ENCODE measurements at places on chromosomes 12 and 14.

DNA sequence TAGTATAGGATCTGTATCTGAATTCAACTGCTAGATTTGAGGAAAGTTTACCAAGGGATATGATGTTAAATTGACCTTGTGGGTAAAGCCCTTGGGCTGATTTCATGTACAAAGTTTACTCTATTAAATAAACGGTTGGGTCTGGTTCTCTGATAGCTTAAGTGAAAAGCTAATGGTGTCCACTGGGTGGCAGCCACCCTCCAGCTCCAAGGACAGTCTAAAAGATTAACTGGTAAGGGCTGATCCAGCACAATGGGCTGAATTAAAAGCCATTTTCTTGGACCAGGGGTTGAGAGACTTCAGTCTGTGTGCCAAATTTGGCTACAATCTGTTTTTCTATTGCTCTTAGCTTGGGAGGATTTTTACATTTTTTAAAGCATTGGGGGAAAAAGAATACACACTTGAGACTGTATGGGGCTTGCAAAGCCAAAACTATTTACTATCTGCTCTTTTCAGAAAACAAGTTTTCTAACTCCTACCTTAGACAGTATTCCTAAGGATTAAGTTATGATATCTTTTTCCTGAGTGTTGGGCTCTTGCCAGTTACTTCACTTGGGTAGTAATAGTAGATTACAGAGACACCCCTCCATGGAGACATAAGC lies 116.5 kb downstream of the GPHN start:
- peak; percentile 62 for DNase-seq

DNA sequence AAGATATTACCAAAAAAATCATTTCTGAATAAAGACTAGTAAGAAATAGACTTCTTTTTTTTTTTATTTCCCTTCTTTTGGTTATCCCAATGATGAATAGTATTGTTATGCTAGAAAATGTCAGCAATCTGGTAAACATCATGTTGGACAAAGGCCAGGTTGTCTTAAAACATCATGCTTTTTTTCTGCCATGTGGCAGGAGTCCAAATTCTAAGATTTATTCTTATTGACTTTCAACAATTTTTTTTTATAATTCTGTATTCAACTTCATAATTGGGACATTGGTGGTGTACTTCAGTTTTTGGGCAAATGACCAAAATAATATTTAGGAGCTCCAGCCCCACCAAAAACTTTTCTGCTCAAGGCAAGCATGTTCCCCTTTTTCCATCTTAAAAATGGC lies 10.5 kb downstream of the DCN start:
- peak; percentile 70 for DNase-seq

DNA sequence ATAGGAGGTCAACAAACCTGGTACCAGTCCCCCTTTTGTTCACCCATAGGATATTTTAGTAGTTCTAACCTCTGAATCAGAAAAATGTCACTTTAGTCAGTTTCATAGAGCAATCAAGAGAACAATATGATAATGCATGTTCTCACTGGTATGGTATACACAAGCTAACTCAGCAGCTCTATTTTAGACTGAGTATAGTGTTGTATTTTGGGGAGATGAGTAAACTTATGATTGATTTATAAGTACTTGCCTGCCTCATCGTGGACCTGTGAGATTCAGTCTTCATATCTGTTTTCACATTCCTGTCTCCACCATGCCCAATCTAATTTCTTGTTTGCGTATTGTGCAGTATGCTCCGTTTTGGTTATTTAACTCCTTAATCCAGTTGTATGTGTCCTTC lies 20.9 kb downstream of the COX16 start:
- DNase-seq: no peak

GRCh38 chr14:89650077-89650978 lies 233.3 kb upstream of the FOXN3 start:
- no peak for DNase-seq

DNA sequence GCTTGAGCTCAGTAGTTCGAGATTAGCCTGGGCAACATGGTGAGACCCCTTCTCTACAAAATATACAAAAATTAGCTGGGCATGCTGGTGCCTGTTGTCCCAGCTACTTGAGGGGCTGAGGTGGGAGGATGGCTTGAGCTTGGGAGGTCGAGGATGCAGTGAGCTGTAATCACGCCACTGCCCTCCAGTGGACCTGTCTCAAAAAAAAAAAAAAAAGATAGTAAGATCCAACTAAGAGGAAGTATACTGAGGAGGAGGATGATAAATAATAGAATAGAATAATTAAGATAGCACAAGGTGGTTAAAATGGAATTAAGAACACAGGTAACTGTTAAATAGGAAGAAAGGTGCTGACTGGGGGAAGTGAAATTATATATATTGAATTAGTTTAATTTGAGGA lies 37.0 kb upstream of the BAZ1A start:
- no peak for DNase-seq

DNA sequence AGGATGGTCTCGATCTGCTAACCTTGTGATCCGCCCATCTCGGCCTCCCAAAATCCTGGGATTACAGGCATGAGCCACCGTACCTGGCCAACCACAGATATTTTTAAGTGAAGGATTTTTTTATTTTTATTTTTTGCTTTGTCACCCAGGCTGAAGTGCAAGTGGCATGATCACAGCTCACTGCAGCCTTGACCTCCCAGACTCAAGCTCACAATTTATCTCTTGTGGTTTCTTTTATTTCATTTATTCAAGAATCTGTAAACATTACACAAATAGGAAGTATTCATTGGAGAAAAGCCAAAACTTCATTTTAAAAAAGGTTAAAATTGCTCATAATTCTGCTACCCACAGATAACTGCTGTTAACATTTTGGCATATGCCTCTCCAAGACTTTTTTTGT lies 13.3 kb downstream of the MOAP1 start:
- no peak for DNase-seq

GRCh38 chr12:52884526-52885293 lies 20.2 kb downstream of the KRT8 start:
- DNase-seq: peak; percentile 35

- no peak for DNase-seq
Measured at GRCh38 chr12:106903241-106903945, 52.3 kb upstream of the TMEM263 start.

DNA sequence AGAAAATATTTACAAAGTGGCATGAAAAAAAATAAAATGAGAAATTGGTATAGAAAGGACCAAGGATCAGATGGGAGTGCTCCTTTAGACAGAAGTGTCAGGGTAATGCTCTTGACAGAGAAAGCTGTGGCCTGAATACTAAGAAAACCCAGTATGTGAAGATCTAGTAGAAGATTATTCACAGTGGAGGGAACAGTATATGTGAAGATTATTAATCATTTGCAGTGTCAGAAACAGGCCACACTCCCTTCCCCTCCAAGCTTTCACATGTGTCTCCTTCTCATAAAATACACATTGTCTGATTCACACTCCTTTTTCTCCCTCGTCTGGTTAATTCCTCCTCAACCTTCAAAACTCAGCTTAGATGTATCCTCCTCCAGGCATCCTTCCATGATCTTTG lies 41.3 kb downstream of the CAPS2 start:
- DNase-seq: no peak

GRCh38 chr12:104482113-104482512 lies 25.4 kb downstream of the CHST11 start:
- no peak for DNase-seq

GRCh38 chr12:108360487-108360886 lies 21.4 kb upstream of the CMKLR1 start:
- DNase-seq: no peak

GRCh38 chr12:57368349-57369095 lies 62.3 kb downstream of the R3HDM2 start:
- DNase-seq: no peak

GRCh38 chr12:70354787-70355186 lies 11.3 kb upstream of the KCNMB4 start:
- DNase-seq: no peak

GRCh38 chr12:132723764-132724140 lies 13.1 kb downstream of the PGAM5 start:
- no peak for DNase-seq

- no peak for DNase-seq
Measured at GRCh38 chr12:49160399-49160798, 28.5 kb downstream of the TUBA1A start.

- no peak for DNase-seq
Measured at GRCh38 chr12:104292872-104293794, 10.4 kb upstream of the EID3 start.

DNA sequence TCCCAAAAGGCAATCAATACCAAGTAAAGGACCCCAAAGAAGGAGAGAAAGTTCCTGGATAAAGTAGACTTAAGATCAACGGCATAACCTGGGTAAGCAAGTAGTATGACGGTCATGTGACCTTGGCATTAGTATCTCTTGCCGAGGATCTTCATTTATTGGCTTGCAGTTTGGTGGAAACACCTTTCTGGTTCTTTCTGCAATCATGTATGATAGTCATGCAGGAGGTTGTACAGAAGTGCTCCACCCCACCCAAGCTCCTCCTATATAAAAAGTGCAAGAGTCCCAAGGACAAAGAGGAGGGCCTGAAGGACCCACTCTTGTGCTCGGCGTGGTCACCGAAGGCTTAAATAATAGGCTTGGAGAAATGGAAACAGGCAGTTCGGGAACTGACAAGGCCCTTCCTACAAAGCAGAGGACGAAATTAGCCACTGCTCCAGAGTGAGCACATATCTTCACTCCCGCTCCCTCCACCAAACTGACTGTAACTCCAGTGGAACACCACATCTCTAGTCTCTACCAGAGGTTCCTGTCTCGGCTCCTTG lies 750 bp downstream of the CS start:
- DNase-seq: no peak

DNA sequence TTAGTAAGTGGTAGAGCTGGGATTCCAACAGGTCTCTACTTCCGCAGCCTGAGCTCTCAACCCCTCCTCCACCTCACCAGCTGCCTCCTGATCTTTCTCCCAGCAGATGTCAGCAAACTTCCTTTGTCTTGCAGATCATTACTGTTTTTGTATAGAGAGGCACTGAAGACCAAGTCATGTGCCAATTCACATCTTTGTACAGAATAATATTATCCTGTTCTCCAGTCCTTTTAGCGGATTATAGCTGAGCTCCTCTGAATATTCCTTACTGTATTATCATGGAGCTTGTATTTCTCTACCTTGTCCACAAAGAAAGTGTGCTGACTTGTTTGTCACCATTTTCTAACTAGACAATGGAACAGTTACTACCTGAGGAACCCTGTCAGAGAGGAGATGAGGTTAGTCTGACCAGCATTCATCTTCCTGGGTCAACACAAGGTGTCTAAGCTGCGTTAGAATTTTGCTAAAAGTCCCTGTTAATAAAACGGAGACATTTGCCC lies 142.3 kb upstream of the ARHGAP5 start:
- DNase-seq: peak; percentile 78

DNA sequence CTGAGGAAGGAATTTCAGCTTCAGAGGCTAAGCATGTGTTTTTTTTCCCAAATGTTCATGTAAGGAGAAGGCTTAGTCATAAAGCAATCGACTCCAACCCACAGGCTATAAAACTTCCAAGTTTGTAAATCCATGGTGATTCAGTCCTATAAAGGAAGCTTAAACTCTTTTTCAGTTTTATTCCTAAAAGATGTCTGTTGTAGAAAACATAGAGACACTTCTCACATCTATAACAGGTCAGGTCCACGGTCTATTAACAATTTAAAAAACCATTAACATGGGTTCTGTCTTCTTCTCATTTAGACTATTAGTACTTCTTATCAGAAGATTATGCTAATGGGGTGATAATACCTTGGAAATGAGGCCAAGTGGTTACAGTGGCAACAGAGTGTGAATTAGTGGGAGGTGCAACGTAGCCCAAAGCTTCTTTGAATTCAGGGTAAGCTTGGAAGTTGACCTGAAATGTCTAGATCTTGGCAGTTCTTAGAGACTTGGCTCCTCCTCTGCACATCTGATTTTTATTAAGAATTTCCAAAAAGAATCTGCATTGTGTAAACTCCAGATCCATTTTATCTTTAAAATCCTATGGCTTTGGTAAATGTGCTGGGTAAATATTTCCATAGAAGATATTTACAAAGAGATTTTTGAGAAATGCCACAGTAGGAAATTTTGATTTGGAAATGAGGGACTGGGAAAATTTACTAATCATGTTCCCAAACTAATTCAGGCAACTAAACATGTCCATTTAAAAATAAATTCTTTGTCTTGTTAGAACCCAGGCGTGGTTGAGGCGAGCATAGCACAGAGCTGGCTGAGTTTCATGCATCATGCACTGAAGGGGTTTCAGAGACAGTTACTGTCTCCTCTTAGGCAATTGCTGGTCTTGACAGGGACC lies 86.4 kb downstream of the EML1 start:
- no peak for DNase-seq

Data from NCI-H1105 treated with DMSO at 0.1 percent for 48 hours (cell line).